ENCODE measurements at places on chromosomes 5 and 9.
A peak's percentile ranks its signal among the peaks of the same experiment; 100 is the strongest.

GRCh38 chr5:103891151-103891550, 328.6 kb upstream of the NUDT12 start:
- no peak for DNase-seq

DNA sequence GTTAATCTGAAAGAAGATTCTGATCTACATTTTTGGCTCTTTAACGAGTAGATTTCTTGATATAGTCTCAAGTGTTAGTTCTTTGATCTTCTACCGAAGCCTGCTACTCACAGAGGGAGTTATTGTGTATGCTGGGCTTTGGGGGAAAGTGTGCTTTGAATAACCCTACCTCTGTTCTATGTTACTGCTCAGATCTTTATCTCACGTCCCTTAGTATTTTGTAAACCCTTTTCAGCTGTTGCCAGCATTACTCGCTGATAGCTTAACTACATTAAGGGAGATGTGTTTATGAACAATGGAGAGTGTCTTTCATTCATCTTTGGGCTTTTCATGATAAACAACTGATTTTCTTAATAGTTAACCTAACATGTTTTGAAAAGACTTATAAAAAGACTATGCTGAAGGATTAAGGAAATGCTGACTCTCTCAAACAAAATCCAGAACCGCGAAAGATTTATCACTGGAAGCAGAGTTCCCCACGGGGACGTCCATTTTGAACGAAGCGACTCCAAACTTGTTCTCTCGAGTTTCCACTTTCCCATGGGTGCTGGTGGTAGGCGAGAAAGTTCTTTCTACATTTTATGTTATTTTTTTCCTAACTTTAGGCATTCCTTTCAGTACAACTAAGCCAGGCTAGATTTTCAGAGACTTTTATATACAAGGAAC, 27.9 kb upstream of the ALDH1A1 start:
- no peak for DNase-seq

- DNase-seq = no peak
These were observed 75.4 kb downstream of the MAP1B start for GRCh38 chr5:72182686-72183085.

GRCh38 chr5:176774216-176775171, 35.9 kb upstream of the UNC5A start:
- no peak for DNase-seq

- no peak for DNase-seq
These were observed 17.3 kb downstream of the CORO2A start for GRCh38 chr9:98175028-98175569.

GRCh38 chr9:125472926-125473701, 211.5 kb downstream of the GAPVD1 start:
- DNase-seq = no peak

DNA sequence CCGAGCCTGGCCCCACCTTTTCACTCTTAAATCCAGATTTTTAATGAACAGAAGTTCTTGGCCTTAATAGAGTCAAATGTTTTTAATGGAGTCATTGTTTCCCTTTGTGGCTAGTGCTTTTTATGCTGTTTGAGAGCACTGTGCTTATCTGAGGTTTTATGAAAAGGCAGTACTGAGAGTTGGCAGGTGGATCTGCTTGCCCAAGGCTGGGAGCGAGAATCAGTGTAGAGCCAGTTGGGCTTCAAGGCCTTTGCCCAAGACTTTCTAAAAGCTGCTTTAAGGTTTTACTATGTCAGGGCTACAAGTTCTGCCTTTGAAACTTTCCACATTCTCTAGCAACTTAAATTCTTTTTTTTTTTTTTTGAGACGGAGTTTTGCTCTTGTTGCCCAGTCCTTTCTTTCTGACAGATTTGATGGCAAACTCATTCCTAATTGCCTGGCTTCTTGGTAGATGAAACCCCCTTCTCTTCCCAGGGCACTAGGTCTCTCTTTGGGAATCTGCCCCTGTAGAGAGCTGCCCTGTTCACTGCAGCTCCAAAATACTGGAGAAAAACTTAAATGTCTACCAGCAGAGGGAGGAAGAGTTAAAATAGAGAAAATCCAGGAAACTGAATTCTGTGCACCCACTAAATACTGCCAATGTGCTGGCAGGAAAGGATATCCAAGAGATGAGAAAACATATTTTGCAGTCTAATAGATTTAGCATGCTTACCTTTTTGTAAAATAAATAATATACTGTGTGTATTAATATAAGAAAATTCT, 36.9 kb upstream of the CDK20 start:
- no peak for DNase-seq

GRCh38 chr9:35618854-35619799, 914 bp upstream of the CD72 start:
- DNase-seq = peak; percentile 57

GRCh38 chr9:116223926-116224325, 70.3 kb downstream of the PAPPA start:
- DNase-seq = no peak

DNA sequence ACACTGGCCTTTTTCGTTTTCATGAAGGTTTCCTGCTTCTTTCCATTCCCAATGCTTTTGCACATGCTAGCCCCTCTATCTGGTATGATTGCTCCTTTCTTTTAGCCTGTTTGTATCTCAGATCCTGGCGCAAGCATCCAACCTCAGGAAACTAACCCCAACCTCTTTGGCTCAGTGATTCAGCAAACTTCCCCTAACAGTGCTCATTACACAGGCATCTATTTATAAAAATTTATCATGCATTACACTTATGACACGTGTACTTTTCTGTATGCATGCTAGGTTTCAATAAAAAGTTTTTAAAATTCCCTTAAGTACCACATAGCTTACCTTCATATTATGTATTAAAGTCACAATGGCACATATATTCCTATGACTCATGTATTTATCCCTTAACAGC, 218.9 kb downstream of the EPB41L4A start:
- no peak for DNase-seq

DNA sequence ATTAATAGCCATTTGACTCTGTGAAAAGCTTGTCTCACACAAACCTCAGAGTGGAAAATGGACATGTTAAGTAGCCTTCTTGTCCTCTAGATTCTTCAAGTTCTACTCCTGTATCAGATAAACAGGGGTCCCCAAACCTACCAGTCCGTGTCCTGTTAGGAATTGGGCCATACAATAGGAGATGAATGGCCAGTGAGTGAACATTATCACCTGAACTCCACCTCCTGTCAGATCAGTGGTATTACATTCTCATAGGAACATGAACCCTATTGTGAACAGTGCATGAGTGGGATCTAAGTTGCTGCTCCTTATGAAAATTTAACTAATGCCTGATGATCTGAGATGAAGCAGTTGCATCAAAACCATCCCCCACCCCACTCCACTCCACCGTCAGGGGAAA, 136.3 kb downstream of the TMEM232 start:
- DNase-seq = peak; percentile 2

DNA sequence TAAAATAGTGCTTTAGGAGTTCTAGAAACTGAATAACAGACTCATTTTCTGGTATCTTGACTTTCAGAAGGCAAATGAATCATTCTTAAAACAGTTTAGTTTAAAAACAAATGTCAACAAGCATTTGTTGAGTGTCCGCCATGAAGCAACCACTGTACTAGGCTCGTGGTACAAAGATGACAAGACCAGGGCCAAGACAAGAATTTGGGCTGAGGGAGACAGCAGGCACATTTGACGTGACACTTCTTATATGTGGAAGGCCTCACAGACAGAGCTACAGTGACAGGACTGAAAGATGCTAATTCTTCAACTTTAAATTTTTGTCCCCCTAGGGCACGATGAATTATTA, 14.4 kb upstream of the ZNF131 start:
- DNase-seq = peak; percentile 15

- DNase-seq = peak; percentile 40
These were observed 139.4 kb upstream of the IL12B start for GRCh38 chr5:159469496-159470372.

DNA sequence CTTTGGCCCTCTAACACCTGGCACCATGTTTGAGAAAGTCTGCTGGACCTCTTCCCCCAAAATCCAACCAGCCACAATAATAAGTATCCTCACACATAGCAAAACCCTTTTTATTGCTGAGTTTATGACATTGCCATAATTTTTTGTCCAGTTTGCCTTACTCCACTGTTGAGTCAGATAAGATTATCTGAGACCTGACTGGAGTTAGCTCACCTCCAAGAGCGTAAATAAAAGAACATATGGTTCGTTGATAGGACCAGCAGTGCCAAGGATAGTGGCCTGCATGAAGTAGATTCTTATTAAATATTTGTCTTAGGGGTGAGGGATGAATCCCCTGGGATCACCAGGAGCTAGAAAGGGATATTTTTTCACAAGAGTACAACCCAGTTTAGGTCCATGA, 510.6 kb upstream of the MPDZ start:
- no peak for DNase-seq

DNA sequence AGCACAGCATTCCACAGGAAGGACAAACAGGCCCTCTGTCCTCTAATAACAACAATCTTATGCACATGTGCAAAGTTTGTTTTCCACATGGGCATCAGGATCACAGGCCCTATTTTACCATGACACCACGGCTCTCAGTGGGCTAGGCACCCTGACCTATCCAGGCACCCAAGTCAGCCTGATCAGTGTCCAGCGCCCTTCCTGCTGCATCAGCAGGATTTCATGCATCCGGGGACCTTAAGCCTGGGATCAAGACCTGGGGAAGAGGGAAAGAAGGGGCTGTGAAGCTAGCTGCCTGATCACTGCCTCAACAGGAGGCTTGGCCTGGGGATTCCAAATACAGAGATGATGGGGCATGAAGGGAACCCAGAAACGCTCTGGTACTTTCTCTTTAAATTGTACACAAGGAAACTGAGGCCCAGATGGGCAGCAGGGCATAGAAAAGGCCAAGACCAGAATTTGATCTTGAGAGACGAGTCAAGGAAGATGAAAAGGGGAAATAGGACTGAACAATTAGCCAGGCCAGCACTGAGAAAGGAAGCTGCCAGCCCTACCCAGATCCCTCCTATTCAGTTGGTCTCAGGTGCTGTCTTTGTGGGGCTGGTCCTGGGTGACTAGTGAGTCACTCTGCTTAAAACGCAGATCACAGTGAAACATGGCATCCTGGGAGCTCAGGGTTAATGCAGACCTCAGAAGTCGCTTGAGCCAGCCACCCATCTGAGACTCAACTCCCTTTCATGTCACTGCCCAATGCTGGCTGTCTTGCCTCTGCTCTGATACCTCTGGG, 57.9 kb downstream of the SHB start:
- DNase-seq = no peak

GRCh38 chr5:120630550-120630949, 166.4 kb downstream of the PRR16 start:
- no peak for DNase-seq

- no peak for DNase-seq
These were observed 213.5 kb downstream of the GLIS3 start for GRCh38 chr9:4086119-4087090.

- DNase-seq = no peak
These were observed 176.8 kb downstream of the FER start for GRCh38 chr5:108924457-108924961.

DNA sequence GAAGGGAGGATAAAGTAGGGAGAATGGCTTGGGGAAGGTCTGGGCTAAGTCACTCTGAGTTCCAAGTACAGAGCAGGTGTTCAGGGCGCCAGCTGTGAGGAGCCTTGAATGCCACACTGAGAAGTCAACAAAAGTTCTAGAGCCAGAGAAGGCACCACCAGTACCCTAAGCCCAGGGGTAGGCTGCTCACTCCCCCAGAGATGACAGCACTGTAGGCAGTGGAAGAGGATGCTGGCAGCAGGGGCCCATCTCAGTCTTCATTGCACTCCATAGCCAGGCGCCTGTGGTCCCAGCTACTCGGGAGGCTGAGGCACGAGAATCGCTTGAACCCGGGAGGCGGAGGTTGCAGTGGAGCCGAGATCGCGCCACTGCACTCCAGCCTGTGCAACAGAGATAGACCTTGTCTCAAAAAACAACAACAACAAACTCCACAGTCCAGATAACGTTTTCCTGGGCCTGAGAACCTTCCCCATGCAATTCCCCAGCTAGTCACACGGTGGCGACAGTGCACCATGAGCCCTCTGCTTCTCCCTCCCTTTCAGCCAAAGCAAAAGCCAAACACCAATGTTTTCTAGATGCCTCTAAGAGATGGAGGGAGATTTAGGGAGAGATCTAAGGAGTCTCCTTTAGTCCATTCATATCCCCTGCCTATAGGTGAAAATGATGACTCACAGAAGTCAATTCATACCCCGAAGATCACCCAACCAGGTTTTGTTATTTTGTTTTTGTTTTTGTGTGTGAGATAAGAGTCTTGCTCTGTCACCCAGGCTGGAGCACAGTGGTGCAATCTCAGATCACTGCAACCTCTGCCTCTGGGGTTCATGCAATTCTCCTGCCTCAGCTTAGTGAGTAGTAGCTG, 19.8 kb upstream of the NSD1 start:
- DNase-seq = peak; percentile 84

DNA sequence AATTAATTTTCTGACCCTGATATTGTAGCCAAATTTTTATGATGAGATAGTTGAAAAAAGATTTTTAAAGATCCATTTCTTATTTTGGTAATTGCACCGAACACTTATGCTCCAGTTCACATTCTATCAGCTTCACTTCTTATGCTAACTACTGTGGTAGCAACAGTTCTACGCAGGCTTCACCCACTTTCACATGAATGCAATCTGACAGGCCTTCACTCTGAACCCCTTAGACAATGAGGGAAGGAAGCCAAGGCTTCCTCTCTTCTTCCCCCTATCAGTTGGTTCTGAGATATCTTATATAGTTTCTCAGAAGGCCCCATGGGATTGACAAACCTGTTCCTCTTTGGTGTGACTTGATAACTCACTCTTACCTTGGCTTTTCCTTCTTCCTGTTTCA, 185.8 kb downstream of the CETN3 start:
- no peak for DNase-seq

DNA sequence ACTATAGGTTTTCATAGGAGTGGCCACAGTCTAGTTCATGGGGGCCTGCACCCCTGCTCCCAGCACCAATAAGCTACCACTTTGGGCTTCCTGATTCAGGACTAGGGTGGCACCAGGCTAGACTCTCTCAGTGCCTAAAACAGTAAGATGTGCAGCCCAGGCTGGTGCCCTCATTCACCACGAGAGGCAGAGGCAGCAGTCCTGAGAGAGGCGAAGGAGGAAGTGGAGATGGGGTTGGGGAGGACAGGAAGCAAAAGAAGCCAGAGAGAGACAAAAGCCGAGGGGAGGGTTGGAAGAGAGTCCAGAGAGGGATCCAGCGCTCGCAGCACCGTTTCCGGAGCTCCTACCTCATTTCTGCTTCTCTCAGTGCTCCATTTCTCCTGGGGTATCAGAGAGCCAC, 180.9 kb downstream of the MED10 start:
- DNase-seq = no peak

DNA sequence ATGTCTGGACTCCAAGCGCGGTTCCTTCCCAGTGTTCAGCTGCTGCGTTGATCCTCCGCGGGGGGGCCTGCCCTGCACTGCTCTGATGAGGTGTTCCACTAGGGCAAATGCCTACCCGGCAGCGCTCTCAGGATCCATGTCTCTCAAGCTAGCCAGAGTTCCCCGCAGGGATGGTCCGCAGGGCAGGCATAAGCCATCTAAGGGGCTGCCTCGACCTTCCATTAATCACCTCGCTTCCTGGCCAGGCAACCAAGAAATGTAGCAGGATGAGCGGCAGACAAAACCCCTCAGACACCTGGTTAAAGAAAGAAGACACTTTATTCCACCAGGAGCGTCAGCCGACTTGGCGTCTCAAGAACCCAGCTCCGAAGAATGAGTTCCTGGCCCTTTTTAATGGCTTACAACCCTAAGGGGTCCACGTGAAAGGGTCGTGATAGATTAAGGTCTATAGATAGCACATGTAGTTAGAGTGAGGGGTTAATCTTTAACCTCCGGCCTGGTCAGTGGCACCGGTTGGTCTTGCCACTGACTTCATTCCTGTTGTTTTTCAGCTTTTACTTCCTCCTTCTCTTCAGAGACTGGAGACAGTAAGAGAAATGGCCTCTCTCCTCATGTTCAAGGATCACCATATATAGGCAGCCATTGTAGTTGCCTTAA, 47.2 kb upstream of the COX7C start:
- no peak for DNase-seq
